Suppressor macrophage treated with lipopolysaccharide for 4 hours (primary cell): ENCODE measurements at places on chromosomes 4 and X.

- DNase-seq = no peak
Observed at GRCh38 chr4:24748023-24748422, 47.4 kb upstream of the SOD3 start.

GRCh38 chr4:79603681-79604080 lies 195.7 kb upstream of the GK2 start:
- peak; percentile 55 for DNase-seq

GRCh38 chr4:16199093-16199492 lies 27.2 kb downstream of the TAPT1 start:
- DNase-seq = peak; percentile 42

GRCh38 chr4:157983300-157983699 lies 189.5 kb downstream of the GASK1B start:
- peak; percentile 52 for DNase-seq

DNA sequence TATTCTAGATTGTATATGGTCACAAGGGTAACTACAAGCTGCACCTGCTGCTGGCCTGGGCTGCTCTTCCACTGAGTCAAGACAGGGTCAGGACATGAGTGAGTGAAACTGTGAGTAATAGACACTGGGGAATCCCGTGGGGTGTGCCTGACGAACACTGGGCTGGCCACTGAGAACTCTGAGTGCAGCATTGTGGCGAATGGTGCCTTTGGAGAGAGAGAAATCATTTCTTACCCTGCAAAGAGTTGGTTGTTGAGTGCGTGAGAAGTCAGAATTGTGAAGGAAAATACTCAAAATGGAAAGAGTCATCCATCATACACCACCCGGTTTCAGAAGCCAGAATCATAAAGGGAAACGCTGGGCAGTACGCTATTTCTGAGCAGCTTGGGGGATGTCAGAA lies 43.1 kb upstream of the LSM6 start:
- peak; percentile 43 for DNase-seq

DNA sequence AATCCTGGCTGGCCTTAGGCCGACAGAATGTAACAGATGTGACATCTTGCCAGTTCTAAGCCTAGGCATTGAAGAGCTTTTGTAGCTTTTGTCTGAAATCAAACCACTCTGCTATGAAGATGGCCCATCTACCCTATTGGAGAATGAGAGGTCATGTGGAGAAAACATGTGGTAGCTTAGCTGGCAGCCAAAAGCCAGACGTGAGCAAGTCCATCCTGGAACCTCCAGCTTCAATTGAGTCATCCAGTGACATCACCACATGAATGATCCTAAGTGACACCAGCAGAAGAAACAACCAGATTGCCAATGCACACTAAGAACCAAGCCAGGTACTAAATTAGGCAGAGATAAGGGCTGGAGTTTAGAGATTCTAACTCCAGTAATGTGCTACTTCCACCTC lies 154.8 kb upstream of the ZFP42 start:
- DNase-seq = no peak

DNA sequence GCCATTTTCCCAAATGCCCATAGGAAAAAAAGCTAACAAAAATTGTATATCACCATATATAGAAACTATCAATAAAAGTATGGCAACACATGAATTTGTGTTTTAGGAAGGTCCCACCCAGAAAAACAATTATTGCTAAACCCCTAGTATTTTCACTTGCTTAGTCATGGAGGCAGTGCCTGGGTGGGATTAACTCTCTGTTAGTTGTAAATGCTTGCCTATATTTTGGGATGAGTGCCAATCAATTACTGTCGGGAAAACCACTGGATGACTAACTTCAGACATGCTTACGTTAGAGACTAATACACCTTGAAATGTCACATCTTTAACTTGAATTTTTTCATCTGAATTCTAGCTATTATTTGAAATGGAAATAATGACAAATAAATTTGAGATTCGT lies 33.9 kb downstream of the TMPRSS11A start:
- no peak for DNase-seq

DNA sequence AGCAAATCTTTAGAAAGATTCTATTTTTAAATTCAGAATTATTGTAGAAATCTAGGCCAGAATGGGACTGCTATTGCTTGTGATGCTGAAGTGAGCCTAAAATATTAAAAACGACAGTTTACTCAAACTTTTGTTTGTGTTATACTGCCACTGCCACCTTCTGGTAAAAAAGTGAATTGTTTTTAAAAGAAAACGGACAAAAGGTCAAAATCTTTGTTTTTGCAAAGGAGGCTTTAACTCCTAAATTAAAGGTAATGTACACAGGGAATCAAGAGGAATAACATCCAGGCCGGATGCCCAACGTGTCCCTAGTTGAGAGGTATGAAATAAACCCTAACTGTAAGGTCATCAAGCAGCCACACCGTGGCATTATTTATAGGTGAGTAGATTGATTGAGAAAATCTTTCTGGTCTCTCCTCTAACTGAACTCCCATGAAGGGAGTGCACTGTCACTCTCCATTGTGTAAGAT lies 338.3 kb upstream of the GALNT7 start:
- DNase-seq = peak; percentile 48

DNA sequence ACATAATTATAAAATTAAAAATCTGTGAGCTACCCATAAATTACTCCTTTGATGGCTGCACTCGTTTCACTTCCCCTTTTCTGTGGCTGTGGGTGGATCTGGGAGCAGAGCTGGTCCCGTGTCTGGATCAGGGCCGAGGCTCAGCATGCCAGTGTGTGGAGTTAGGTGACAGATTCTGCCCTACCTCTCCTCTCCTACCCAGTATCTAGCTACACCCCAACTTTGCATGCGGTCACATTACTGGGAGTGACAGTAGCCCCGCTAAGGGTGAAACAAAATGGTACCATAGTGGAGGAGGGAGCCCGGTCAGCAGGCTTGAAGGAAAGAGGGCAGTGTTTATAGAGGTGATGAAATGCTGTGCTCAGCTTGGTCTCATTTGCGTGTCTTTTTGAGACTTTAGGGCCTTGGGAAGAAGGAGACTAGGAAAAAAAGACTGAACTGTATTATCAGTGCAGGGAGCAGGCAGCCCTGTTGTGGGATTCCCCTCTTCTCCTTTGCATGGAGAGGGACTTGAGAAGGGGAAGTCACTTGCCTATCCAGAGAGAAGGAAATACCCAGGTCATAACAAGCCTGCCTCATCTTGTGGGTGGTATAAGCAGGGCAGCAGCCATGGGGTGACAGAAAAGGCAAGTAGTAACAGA lies 48.4 kb downstream of the ARHGAP10 start:
- peak; percentile 91 for DNase-seq
